ENCODE measurements at places on chromosomes 2 and 18.

GRCh38 chr2:136154384-136154783, 36.4 kb upstream of the CXCR4 start:
- no peak for DNase-seq

DNA sequence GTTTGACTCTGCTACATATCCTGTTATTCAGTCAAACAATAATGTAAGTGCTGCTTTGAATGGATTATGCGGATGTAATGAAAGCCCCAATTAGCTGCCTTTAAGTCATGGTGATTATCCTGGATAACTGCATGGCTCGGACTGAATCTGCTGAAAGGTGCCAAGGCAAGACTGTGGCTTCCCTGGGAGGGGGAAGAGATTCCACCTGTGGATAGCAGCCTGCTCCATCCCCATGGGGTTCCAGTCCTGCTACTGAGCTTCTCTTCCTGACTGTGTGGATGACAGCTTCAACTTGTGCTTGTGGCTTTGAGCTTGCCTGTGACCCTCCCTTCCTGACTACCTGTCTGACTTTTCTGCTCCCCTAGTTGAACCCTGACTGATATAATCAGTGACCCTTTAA, 540.0 kb upstream of the GYPC start:
- no peak for DNase-seq

GRCh38 chr18:9874728-9875127, 11.0 kb upstream of the TXNDC2 start:
- no peak for DNase-seq

DNA sequence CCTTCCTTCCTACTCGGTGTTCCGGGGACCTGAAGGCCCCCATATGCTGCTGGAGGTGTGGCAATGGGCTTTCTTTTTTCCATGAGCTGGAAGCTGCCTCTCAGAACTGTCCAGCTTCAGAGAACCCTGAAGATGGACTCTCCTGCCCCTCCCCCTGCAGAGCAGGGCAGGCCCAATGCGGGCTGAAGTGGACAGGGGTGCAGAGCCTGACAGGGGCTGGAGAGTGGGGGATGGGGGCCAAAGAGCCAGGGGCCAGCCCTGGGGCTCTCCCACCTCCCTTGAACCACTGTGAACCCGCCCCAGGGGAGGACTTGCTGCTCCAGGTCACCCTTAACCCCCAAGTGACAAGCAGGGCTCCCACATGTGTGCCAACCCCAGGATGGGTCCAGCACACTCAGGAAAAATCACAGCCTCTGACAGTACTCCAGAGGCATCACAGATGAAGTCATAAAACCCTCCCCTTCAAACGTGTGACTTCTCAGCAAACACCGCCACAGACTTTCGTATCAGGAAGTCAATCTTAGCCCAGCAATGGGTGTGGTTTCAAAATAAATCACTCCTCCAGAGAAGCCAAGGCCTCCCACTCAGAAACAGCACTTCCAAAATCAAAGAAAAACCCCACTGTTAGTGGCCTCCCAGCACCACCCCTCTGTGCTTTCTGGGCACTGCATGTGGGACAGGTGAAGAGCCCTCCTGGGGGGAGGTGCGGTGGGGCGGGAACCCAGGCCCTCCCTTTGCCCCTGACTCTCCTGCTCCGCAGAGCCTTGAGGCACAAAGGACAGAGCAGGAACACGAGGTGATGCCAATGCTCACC, 135.8 kb downstream of the HDAC4 start:
- peak; percentile 82 for DNase-seq

DNA sequence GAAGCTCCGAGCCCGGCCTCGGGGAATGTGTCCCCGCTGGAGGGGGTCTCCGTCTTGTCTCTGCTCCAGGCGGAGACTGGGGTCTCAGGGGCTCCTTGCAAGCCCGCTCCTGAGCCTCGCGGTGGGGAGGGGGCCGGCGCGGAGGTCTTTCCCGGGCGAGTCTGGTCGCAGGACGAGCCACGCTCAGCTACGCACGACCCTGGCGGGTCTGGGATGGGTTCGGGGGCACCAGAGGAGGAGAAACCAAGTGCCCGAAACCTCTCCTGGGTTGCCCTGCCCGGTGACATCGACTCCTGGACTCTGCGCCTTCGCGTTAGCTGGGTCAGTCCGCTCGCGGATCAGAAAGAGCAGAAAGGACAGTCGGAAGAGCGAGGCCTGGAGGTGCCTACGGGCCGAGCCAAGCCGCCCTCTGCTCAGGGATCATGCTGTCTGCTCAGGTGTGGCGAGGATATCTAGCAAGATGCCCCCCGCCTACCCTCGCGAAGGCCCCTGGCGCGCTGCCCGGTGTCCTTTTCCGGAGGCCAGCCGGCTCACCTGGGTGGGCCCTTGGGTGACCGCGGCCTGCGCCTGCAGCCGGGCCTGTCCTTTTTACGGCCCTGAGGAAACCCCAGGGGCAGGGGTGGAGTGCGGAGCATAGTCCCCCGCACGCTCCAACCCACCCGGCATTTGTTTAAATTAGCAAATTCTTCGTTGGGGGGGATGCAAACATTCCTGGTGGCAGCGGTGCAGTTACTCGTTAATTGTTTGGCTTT, 58.7 kb downstream of the SNORC start:
- no peak for DNase-seq

DNA sequence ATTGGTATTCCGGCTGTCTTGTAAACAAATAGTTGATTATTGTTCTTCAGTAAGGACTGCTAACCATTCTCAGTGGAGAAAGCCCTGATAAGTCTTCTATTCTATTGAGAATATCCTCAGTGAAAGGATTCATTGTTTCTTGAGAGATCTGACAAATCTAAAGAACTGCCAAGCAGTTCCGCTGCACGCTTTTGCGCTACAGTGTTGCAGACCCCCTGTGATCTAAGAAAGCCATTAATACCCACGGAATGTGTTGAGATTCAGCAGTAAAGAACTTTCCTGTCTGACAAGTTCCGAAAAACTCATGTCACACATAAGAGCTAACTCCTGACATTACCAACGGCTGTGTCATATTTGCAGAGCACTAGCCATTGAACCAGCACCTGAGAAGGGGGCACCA, 63.8 kb downstream of the ZNF236 start:
- DNase-seq = no peak

DNA sequence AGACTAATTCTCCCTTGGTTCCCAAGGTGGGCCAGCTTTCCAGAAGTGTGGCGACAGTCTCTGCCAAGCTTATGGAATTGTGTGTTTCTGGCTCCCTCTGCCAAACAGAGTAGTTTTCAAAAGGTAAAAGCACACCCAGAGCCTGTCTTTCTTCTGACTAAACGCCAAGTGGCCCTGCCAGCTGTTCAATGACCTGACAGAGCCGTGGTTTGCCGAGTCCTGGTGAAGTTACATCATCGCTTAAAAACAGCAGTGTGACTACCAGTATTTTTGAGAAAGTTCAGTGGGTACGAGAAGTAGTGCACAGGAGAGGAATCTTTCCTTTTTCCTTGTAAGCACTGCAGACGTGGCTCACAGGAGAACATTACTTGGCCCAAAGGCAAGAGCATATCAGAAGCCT, 1.9 kb downstream of the PER2 start:
- peak; percentile 91 for DNase-seq

- DNase-seq = no peak
Measured at GRCh38 chr2:228802181-228803071, 468.7 kb downstream of the PID1 start.

- DNase-seq = no peak
Measured at GRCh38 chr2:231568785-231569435, 23.8 kb upstream of the TEX44 start.

- no peak for DNase-seq
Measured at GRCh38 chr2:178723786-178724346, 83.4 kb downstream of the TTN start.

DNA sequence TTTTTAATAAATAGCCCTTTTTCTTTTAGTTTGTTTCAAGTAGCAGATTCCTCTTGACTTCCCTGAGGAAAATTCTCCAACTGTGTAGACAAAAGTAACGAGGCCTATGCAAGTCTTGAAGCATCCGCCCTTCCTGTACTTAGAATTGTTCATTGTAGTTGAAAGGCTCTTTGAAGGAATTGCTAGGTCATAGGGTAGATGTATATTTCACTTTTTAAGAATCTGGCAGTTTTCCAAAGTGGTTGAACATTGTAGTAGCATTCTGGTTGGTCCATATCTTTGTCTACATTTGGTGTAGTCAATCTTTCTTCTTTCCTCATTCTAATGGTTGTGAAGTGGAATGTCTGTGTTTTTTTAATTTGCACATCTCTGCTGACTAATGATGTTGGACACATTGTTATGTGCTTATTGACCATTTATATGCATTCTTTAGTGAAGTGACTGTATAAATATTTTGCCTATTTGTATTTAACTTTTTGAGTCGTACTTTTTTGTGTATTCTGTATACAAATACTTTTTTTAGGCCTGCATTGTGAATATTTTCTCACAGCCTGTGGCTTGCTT, 5.6 kb upstream of the SERPINB11 start:
- DNase-seq = peak; percentile 9

GRCh38 chr2:66948234-66948633, 448.9 kb upstream of the ETAA1 start:
- no peak for DNase-seq

DNA sequence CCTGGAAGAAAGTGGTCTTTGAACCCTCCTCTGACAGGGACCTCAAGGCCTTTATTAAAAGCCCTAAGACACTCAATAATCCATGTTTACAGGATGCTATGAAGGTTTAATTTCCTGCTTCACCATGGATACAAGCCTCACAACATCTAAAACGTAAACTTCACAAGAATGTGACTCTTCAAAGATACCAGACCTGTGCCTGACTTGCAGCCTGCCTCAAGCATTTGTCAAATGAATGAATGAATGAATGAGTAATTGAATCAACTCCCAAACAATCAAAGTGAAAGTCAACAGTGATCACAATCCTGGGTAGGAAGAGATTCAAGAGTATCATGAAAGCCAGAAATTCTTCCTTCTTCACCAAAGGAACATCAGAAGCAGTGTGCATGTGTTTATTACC, 30.4 kb downstream of the KLF7 start:
- DNase-seq = peak; percentile 68

DNA sequence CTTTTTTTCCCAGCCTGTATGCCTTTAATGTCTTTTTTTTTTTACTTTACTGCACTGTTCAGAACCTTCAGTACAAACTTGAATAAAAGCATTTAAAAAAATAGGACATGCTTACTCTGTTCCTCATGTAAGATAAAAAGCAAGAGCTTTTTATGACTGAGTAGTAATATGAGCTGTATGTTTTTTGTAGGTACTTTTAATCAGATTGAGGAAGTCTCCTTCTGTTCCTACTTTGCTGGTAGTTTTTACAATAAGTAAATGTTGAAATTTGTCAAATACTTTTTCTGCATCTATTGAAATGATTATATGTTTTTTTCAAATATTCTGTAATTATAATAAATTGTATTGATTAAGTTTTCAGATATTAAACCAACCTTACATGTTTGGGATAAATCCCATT, 189.8 kb downstream of the FAM210A start:
- no peak for DNase-seq

DNA sequence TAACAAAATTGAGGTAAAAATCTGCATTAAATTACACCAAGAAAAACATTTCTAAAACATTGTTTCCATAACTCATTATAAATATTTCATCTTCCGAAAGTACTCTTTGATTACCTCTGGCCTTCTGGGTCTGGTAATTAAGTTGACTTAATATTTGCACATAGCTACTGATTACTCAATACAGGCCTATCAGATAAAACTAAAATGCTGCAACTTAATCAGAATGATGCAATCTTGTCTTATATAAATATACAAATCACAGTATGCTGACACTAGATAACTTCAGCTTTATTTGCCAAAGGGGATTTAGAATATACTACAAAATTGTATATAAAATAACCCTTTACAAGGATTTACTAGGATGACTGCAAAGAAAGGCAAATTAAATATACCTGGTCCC, 49.3 kb downstream of the SLC35F5 start:
- peak; percentile 44 for DNase-seq

- DNase-seq = peak; percentile 27
Measured at GRCh38 chr2:199596549-199596948, 138.8 kb upstream of the SATB2 start.

DNA sequence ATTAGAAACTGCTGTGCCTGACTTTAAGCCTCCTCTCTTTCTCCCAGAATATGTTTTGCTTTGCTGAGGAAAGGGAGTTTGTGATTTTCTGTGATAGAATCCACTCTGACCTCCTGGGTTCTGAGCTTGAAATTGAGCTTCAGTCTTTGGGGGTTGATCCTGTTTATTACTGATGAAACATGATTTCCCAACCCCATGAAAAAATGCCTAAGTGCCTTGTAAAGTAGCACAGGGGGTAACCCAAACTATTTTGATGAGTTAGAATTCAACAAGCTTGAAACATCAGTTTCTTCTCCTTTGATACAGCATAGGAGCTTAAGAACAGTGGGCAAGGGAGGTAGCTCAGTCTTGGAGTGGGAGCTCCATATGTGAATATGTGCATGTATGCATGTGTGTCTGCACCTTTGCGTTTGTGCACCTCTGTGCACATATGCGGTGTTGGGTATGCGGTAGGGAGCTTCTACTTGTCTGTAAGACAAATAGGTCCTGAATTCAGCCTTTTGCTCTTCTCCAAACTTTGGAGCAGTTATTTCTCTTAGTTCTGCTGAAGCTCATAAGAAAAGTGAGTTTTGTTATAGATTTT, 364.6 kb downstream of the OSR1 start:
- peak; percentile 22 for DNase-seq

GRCh38 chr2:73426176-73426575, 40.5 kb downstream of the ALMS1 start:
- DNase-seq = no peak

- DNase-seq = peak; percentile 53
Measured at GRCh38 chr18:39667905-39668304, 2102.3 kb upstream of the CELF4 start.

GRCh38 chr2:158743879-158744278, 51.2 kb upstream of the DAPL1 start:
- no peak for DNase-seq

- no peak for DNase-seq
Measured at GRCh38 chr2:212299943-212300342, 238.7 kb downstream of the ERBB4 start.

DNA sequence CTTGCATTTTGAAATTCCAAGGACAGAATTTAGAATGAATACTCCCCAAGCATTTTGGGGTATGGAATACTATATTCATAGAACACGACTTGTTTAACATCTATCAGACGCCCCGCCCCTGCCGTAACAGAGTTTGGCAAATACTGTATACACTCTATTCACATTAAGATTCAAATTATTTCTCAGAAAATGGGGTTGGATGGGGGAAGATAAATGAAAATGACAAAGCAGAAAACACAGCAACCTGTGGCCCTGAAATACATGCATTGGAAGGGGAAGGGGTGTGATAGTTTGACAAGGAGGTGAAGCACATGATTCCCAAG, 634.6 kb upstream of the SLC39A10 start:
- no peak for DNase-seq

DNA sequence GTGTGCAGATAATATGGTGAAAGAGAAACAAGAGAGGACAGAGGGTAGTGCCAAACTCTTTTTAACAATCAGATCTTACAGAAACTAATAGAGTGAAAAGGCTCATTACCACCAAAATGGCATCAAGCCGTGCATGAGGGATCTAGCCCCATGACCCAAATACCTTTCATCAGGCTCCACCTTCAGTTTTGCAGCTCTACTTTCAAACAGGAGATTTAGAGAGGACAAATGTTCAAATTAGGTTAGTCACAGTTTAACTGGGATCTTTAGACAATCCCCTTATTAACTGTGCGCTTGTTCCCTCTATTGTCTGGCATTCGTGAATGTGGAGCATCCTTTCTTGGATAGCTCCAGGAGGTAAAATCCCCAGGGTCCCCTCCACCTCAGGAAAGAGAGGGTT, 1209.3 kb upstream of the CHAC2 start:
- no peak for DNase-seq

All from choroid plexus epithelial cell (primary cell).